ENCODE measurements at places on chromosomes 2 and 18. TPM values are rescaled to one million over a fixed set of nuclear protein-coding genes. Genes with fewer than 3 reads are reported as not detected.

The SLC11A1 gene
- total RNA-seq, result 0.31 TPM

DNA sequence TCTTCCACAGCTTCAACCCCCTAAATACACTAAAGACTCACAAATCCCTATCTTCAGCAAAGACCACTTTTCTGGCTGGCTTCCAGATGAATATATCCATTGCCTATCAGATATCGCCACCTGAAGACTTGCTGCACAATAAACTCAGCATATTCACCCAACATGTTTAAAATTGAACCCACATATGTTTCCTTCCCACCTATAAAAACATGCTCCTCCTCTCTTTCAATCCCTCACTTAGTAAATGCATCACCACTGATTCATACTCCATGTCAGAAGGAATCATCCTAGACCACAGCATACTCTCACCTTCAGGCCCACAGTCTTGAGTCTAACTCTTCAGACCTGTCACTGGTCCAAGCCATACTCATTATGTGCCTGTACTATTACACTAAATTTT, 5.3 kb downstream of the SPC25 start:
- H3K27ac ChIP-seq, result no peak overlapping the region
- peaks cover 3% of the 10 kb centered on the region for H3K4me1 ChIP-seq
- H3K4me3 ChIP-seq, result no peak overlapping the region
- no peak for DNase-seq

The LRRTM1 gene
- not detected for total RNA-seq

The NCKAP5 gene
- total RNA-seq, result 0.10 TPM

The ST3GAL5 gene
- total RNA-seq, result 5.0 TPM

The GEN1 gene
- total RNA-seq, result 24.0 TPM

DNA sequence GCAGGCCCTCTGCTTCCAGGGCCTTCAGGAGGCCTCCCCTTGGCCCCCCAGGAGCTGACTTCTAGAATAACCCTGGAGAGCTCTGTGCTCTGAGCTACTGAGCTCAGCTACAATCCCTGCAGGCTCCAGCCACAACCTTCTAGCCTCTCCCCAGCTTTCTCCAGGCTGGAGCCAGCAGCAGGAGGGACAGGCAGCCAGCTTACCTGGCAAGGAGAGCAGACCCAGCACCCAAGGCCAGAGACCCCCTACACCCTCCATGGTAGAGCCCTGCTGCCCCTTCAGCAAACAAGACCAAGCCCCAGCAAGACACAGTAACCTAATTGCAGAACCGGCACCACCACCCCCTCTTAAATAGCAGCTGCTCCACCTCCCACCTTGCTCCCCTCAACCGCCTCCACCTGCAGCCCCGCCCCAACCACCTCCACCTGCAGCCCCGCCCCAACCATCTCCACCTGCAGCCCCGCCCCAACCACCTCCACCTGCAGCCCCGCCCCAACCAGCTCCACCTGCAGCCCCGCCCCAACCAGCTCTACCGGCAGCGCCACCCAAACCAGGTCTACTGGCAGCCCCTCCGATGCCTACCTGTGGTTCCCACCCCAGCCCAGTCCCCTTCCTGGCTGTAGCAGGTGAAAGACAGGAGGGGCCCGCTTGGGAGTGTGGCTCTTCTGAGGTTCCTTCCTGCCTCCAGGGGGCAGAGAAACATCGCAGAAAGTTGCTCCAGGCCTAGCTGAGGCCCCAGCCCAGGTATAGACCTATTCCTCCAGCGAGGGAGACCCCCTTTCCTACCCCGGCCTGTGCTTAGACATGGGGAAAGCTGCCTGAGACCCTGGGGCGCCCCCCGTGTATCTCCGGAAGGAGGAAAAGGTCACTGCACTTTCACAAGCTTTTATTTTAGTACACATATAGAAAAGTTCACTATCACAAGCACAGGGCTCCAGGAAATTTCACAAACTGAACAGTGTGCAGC, at the start of gene ASTL:
ASTL (minus strand) TSS at position 324 of the 967 bp plus-strand sequence; CDS start at position 258, 66 bp downstream.
- no peaks in the 10 kb centered on the region for H3K4me1 ChIP-seq
- H3K36me3 ChIP-seq, result no peaks in the 10 kb centered on the region
- H3K27me3 ChIP-seq, result no peaks in the 10 kb centered on the region
- H3K4me3 ChIP-seq, result no peak within 1 kb of the TSS

- no peak overlapping the region for H3K27ac ChIP-seq
- H3K36me3 ChIP-seq, result no peaks in the 10 kb centered on the region
- H3K4me1 ChIP-seq, result no peaks in the 10 kb centered on the region
- H3K27me3 ChIP-seq, result no peaks in the 10 kb centered on the region
Observed at GRCh38 chr18:28736223-28736622, 559.3 kb upstream of the CDH2 start.

DNA sequence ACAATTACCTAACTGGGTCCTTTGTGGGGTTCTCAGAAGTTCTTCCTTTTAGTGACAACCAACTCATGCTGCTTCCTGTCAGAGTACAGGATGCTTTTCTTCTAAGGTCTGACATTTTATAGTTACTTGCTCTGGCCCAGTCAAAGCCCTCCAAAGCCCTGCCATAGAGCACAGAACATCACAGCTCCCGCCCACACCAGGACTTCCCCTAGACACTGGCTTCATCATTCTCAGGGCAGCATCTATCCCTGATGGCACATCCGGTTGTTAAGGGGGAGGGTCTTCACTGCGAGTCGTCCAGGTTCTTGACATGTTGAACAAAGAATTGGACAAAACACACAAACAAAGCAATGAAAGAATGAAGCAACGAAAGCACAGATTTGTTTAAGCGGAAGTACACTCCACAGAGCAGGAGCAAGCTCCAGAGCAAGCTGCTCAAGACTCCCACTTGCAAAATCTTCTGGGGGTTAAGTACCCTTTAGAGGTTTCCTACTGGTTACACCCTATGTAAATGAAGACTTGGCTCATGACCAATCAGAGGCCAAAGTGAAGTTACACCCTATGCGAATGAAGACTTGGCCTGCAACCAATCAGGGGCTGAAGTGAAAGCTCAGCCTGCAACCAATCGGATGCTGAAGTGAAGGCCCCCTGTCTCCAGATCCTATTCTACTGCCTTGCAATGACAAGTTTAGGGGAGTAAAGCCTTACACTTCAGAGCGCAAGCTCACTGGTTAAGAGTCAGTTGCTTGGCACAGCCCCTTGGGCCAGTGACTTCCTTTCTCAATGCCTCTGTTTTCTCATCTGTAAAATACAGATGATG, 79.0 kb downstream of the HDAC4 start:
- no peaks in the 10 kb centered on the region for H3K27me3 ChIP-seq
- peaks cover 13% of the 10 kb centered on the region for H3K4me1 ChIP-seq
- H3K27ac ChIP-seq, result no peak overlapping the region
- no peak for DNase-seq
- no peak overlapping the region for H3K4me3 ChIP-seq
- no peaks in the 10 kb centered on the region for H3K36me3 ChIP-seq

GRCh38 chr2:46591562-46591961, 112.2 kb downstream of the TMEM247 start:
- no peak overlapping the region for H3K4me3 ChIP-seq
- H3K36me3 ChIP-seq, result no peaks in the 10 kb centered on the region
- no peaks in the 10 kb centered on the region for H3K27me3 ChIP-seq
- no peak for DNase-seq
- no peaks in the 10 kb centered on the region for H3K4me1 ChIP-seq

GRCh38 chr2:217047209-217047608, 187.3 kb upstream of the TNP1 start:
- no peak for DNase-seq
- H3K4me1 ChIP-seq, result no peaks in the 10 kb centered on the region
- no peaks in the 10 kb centered on the region for H3K36me3 ChIP-seq
- H3K4me3 ChIP-seq, result no peak overlapping the region

The STK16 gene
- total RNA-seq, result 29.9 TPM

DNA sequence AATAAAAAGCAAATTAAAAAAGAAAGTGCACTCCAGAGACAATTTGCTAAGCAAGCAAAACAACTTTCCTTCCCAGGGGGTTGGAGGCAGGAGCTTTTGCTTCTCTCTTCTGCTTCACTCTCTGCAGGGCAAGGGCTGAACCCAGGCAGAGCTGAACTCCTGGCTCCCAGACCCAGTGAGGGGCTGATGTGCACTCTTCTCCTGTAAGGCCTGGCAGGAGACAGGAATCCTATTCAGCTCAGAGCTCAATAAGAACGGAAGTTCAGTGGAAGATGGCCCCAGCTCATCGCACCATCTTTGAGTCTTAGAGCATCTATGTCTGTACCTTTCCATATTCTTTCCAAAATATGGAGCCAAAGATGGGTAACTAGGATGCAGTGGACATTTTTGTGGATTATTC, 29.1 kb downstream of the CIB4 start:
- H3K27ac ChIP-seq, result no peak overlapping the region
- H3K4me1 ChIP-seq, result peaks cover 8% of the 10 kb centered on the region
- H3K27me3 ChIP-seq, result no peaks in the 10 kb centered on the region
- no peaks in the 10 kb centered on the region for H3K36me3 ChIP-seq
- no peak for DNase-seq

The PSMA8 gene
- not detected for total RNA-seq

DNA sequence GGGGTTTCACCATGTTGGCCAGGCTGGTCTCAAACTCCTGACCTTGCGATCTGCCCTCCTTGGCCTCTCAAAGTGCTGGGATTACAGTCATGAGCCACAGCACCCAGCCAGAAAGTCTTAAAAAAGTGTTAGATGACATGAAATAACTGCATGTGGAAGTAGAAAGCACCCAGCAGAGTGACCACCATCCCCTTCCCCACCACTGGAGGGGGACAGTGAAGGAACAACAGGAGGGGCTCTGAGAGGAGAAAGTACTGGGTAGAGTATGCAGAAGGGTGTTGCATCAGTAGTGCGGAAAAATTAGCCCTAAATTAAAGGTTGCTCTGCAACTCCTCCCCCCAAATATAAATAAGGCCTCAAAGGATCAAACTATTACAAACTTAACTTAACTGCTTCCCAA, 230.5 kb downstream of the ZNF521 start:
- no peaks in the 10 kb centered on the region for H3K27me3 ChIP-seq
- H3K36me3 ChIP-seq, result no peaks in the 10 kb centered on the region
- no peak for DNase-seq
- H3K4me3 ChIP-seq, result no peak overlapping the region
- H3K4me1 ChIP-seq, result no peaks in the 10 kb centered on the region

The SKOR2 gene
- not detected for total RNA-seq

- H3K4me3 ChIP-seq, result peak overlapping the region; percentile 72
- H3K36me3 ChIP-seq, result no peaks in the 10 kb centered on the region
- peaks cover 60% of the 10 kb centered on the region for H3K4me1 ChIP-seq
- H3K27me3 ChIP-seq, result no peaks in the 10 kb centered on the region
Observed at GRCh38 chr18:3605954-3606443, 156.0 kb downstream of the TGIF1 start.

The EPAS1 gene
- 106 TPM for total RNA-seq

- H3K36me3 ChIP-seq, result no peaks in the 10 kb centered on the region
- no peak for DNase-seq
- no peaks in the 10 kb centered on the region for H3K27me3 ChIP-seq
- no peak overlapping the region for H3K4me3 ChIP-seq
- no peaks in the 10 kb centered on the region for H3K4me1 ChIP-seq
Observed at GRCh38 chr2:18988631-18989232, 369.7 kb downstream of the OSR1 start.

The PLEKHH2 gene
- 15.0 TPM for total RNA-seq

The SERPINB3 gene
- total RNA-seq, result not detected

GRCh38 chr2:169526451-169526850, 16.9 kb downstream of the KLHL41 start:
- H3K27me3 ChIP-seq, result no peaks in the 10 kb centered on the region
- H3K36me3 ChIP-seq, result no peaks in the 10 kb centered on the region
- H3K4me1 ChIP-seq, result no peaks in the 10 kb centered on the region
- H3K4me3 ChIP-seq, result no peak overlapping the region
- no peak for DNase-seq

DNA sequence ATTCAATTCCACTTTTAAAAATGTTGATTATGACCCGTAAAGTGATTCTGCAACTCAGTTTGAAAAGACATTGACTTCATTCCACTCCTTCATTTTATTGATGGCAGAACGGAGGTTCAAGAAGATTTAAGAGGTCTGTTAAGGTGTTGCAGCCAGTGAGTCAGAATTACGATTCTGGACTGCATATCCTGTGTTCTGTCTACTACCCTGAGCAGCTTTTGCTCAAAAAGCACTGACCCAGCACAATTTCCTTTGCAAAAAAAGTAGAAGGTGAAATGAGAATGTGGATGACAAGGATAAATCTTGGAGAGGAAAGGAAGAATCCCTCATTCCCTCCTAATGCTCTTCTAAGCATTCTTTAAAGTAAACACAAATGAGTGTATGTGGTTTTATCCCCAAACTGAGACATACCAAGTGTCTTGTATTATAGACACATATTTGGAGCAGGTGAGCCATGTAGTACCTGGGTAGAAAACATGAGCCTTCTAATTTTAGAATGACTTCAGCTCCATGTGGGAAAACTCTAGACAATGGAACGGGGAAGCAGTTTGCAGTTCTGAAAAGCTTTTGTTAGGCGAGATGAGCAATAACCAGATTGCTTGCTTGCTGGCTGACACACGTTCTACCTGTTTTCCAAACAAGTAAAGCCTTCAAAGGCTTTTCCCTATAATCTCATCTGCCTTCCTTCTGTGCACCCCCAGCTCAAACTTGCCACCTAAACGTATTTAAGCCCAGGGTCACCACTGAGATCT, 44.7 kb downstream of the TGFA start:
- H3K27me3 ChIP-seq, result peaks cover 2% of the 10 kb centered on the region
- DNase-seq, result no peak
- no peaks in the 10 kb centered on the region for H3K36me3 ChIP-seq
- H3K27ac ChIP-seq, result no peak overlapping the region

DNA sequence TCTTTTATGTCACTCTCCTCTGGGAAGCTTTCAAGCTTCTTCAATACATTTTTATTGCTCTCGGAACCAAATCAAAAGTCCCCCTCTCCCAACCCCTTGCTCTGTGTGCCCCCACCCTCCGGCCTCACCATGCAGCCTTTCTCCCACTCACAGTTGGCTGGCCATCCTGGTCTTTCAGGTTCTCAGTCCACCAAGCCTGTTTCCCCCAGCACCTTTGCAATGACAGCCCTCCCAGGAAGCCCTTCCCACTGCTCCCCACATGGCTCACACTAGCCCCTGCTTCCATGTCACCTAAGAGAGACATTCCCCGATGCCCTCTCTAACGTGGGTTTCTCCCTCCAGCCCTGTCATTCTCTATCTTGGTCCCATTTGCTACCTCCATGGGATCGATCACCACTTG, 266.6 kb downstream of the SRBD1 start:
- H3K27ac ChIP-seq, result no peak overlapping the region
- H3K36me3 ChIP-seq, result no peaks in the 10 kb centered on the region
- H3K27me3 ChIP-seq, result peaks cover 4% of the 10 kb centered on the region
- no peak overlapping the region for H3K4me3 ChIP-seq
- no peaks in the 10 kb centered on the region for H3K4me1 ChIP-seq
- no peak for DNase-seq

- peaks cover 4% of the 10 kb centered on the region for H3K27me3 ChIP-seq
- H3K4me1 ChIP-seq, result no peaks in the 10 kb centered on the region
- no peak for DNase-seq
- H3K27ac ChIP-seq, result no peak overlapping the region
- no peaks in the 10 kb centered on the region for H3K36me3 ChIP-seq
Observed at GRCh38 chr18:12079491-12080237, 14.0 kb upstream of the ANKRD62 start.

- H3K4me1 ChIP-seq, result peaks cover 10% of the 10 kb centered on the region
- H3K27me3 ChIP-seq, result no peaks in the 10 kb centered on the region
- no peaks in the 10 kb centered on the region for H3K36me3 ChIP-seq
- H3K4me3 ChIP-seq, result no peak overlapping the region
Observed at GRCh38 chr18:74289137-74289536, 2.6 kb downstream of the CYB5A start.

DNA sequence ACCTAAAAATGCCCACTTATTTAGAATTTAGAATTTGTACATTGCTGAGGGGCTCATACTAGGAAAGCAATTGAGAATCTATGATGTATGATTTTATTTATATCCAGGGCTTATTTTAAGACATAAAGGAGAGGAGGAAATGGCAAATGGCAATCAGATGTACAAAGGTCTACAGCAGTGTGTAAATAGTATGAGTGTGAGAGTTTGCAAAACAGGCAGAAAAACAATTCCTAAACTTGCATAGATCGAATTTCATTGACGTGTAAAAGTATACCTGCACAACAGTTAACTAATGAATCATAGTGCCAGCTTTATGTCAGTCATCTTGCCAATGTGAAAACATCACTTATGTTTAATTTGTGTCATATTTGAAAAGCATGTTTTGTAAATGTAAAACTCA, 718.7 kb upstream of the GCFC2 start:
- DNase-seq, result no peak
- no peak overlapping the region for H3K4me3 ChIP-seq

Measured in Panc1 (cell line).